ENCODE measurements at places on chromosomes 3 and 15. TPM values are rescaled to one million over a fixed set of nuclear protein-coding genes. Genes with fewer than 3 reads are reported as not detected.

GRCh38 chr3:115932807-115933206 is 309.5 kb downstream of the GAP43 start:
- no peak for DNase-seq

DNA sequence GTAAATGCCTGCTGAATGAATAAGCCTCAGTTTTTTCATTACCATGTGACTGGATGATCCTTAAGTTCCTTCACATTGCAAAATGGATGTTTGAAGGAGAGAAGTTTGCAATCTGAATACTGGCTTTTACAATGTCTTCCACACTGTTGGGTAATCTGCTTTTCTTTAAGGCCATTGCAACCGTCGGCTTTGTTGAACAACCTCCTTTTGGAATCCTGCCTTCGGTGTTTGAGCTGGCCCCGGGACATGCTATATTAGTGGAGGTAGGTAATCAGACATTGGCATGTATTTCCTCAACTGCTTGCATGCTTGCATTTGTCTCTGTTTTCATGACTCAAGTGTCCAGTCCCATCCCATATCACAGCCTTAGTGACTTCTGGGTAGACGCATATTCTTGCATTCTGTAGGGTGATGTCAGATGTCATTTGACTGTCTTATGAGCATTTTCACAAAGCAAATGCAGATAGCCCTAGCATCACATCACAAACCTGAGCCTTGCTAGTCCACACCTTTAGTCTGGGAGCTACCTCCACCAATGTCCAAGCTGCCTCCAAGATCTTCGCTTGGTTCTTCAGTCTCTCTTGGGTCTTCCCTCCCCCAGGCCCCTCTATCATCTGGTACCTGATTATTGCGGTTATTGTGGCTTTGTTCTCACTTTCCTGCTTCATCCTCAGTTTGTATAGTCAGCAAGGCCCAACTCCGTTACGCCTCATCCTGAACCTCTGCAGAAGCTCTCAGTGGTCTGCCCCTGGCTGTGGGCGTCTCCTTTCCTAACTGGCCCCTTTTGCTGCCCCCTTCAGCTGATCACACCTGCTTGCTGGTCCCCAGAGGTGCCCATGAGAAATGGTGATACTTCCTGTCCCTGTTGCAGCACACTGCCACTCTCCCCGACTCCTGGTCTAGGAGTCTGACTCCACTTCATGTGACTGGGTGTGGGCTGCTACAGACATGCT is 48.5 kb downstream of the ACAA1 start:
- DNase-seq, result no peak

- no peak for DNase-seq
Observed at GRCh38 chr15:39127925-39128617, 452.8 kb upstream of the THBS1 start.

GRCh38 chr3:126478581-126479310 is 3.1 kb upstream of the ZXDC start:
- DNase-seq, result no peak

GRCh38 chr3:126367316-126367805 is 10.2 kb upstream of the KLF15 start:
- DNase-seq, result no peak

DNA sequence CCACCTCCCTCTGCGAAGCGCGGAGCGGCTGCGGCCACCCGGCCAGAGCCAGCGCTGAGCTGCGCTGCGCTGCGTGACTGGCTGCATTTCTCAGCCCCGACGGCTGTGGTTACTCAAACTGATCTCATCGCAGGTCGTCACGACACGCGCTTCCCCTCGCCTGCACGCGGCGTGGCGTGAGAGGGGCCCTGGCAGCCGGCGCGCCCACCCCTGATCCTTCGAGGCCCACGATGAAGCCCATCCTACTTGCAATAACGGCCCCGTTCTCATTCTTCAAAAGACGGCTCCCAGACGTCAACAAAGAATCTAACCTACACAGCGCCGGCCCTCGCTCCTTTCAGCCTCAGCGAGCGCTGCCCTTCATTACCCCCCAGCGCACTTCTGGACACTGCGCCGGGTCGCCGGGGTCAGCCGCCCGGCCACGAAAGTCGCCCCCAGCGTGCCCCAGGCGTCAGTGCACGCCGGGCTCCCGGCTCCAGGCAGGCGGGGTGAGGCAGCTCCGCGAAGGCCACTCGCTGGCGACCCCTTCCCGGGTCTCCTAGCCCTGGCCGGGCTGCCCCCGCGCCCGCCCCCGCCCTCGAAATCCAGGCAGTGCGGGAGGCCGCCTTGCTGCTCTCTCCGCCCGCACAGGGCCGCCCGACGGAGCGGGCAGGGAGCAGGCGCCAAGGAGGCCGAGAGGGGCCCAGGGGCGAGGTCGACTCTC is 9.9 kb upstream of the LEKR1 start:
- DNase-seq, result peak; percentile 54

GRCh38 chr15:37888356-37888755 is 46.1 kb upstream of the TMCO5A start:
- no peak for DNase-seq

DNA sequence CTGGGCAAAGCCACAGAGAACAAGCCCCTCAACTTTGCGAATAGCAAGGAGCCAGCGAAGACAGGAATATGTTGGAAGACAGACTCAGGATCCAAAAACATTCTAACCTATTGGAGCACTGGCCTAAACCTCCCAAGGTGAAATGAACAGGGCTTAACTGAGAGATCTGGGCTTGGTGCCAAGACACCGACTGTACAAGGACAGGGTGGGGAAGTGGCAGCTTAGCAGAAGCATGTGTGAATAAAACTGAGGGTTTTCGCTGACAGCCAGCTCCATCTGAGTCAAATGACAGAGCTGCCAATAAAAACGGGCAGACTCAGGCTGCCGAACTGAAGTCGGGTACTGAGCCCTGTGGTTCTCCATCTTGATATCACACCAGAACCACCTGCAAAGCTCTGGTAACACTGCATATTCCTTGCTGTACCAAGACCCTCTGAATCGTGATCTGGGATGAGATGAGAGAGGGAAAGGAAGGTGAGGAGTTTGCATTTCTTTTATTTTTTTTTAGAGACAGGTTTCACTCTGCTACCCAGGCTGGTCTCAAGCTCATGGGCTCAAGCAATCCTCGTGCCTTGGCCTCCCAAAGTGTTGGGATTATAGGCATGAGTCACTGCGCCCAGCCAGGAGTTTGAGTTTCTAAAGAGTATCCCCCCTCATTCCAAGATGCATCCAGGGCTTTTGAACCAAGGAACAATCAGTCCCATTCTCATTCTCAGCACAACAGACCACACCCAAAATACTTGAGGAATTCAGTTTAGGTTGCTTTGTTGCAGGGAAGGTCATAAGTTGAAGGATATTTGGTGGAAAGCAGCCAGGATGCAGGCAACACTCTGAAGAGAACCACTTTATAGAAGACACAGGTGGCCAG is 6.0 kb upstream of the PLCB2 start:
- DNase-seq, result peak; percentile 63

Gene NT5DC2
- total RNA-seq, result 68.3 TPM

GRCh38 chr15:49715211-49715610 is 94.4 kb downstream of the DTWD1 start:
- DNase-seq, result no peak

DNA sequence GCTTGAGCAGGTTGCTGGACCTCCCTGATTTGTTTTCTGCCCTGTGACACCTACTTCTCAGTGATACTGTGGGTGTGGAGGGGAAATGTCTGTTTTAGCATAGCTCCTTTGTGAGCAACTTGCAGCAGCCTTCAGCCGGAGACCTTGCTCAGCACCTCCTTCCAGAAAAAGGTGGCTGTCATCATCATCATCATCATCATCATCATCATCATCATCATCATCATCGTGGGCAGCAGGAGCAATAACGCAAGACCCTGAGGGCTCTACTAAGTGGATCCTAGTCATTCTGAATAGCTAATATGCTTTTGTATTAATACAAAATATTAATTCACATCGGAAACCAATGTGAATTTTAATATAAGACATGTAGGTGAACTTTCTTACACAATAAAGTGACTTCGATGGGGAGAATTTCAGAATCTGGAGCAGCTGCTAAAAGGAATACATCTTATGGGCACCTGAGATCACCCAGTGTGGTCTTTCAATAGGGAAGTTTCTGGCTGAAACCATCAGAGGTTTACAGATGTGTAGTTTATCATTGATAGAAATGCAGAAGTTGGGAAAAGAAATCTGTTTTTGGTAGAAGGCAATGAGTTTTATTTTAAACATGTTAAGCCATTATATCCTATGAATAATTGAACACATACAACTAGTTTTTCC is 8.6 kb downstream of the GABRR3 start:
- DNase-seq, result no peak

Gene ARNT2
- 4.1 TPM for total RNA-seq

DNA sequence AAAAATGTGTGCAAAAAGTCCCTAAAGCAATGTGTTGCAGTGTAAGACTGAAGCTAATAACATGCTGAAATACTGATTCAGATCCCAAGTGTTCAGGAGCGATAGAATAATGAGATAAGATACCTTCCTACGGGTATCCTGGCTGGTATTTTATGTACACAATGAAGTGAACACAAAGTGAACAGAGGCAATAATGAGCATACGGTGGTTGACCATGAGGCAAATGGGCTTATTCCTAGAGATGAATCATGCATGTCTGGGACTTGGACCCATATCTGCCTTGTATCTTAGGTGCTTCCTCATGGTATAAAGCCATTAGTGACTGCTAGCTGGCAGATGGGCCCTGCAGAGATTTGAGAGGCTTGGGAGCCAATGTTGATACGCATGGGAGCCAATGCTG is 21.5 kb downstream of the PTPRG start:
- DNase-seq, result no peak

Gene CTXN2
- total RNA-seq, result not detected

Gene ACP3
- total RNA-seq, result 1.1 TPM

Gene CFAP161
- total RNA-seq, result 0.94 TPM

GRCh38 chr3:171801738-171802589 is 8.3 kb downstream of the PLD1 start:
- DNase-seq, result no peak

Gene UTS2B
- 0.42 TPM for total RNA-seq

Gene ZIC1
- not detected for total RNA-seq

- no peak for DNase-seq
Observed at GRCh38 chr15:101145362-101145761, 106.5 kb downstream of the CHSY1 start.

DNA sequence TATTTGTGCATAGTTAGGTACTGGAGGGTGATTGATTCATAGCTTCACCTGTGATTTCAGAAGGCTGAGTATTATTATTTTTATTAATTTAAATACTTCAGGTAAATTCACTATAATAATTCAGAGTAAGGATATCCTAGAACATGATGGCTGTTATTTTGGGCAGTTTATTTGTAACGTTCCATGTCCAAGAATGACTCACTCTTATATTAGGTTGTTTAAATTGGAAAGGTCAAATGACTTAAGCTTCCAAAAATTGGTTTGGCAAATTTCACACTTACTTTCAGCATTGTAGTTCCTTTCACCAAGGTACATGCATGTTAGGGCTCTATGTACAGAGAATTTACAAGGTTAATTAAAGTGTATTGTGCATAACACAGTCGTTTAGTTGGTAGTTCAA is 120.2 kb downstream of the EPHA3 start:
- DNase-seq, result no peak

DNA sequence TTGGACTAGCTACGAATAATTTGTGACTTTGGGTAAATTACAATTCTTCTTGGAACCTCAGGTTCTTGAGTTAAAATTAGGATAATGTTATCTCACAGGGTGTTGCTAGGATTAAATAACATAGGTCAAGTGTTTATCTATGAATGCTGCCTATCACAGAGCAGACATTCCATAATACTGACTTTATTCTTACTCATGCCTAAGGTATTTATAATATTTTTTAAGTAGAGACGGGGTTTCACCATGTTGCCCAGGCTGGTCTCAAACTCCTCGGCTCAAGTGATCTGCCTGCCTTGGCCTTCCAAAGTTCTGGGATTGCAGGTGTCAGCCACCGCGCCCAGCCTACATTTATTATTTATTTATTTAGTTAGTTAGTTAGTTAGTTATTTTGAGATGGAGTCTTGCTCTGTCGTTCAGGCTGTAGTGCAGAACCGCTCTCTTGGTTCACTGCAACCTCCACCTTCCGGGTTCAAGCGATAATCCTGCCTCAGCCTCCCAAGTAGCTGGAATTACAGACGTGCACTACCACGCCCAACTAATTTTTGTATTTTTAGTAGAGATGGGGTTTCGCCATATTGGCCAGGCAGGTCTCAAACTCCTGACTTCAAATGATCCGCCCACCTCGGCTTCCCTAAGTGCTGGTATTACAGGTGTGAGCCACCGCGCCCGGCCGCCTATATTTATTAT is 741 bp upstream of the ZNF106 start:
- no peak for DNase-seq

Gene SEMA7A
- 1.3 TPM for total RNA-seq

DNA sequence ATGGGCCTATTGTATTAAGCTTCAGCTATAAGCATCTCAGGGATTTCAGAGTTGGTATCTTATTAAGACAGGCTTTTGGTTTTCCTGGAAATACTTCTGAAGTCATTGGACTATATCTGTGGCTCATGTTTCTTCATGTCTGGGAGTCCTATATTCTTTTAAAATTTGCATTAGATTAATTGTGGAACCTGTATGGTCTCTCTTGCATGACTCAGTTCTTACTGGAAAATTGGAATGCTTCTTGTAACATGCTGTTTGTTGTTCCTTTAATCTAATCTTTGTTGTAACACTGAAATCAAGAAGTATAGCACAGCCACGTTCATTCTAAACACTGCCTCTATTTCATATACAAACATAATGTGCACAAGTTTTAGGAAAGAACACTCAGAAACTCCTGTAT is 208.1 kb downstream of the RBMS3 start:
- no peak for DNase-seq

- DNase-seq, result no peak
Observed at GRCh38 chr15:74216949-74217348, 14.4 kb upstream of the STRA6 start.

DNA sequence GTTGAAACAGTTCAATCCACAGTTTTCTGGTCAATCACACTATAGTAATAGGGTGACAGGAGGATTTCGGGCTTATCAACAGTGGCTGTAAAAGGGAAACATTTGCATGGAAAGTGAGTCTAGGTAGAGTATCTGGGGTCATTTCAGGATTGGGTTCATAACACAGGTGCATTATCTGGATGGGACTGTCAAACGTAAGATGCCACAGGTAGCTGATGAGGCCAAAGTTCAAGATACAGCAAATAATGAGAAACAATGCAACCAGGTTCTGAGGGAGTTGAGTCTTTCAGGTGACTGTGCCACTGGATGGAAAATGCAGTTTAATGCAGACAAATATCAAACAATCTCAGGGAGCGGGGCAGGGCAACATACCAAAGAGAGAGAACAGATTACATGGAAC is 62.2 kb downstream of the WDR76 start:
- no peak for DNase-seq

Gene EIF4E3
- 55.7 TPM for total RNA-seq

GRCh38 chr3:185330238-185330637 is 32.7 kb upstream of the MAP3K13 start:
- DNase-seq, result no peak

Gene LCMT2
- 4.4 TPM for total RNA-seq

Gene AADAC
- total RNA-seq, result 0.35 TPM

Gene TTLL13
- 0.20 TPM for total RNA-seq

DNA sequence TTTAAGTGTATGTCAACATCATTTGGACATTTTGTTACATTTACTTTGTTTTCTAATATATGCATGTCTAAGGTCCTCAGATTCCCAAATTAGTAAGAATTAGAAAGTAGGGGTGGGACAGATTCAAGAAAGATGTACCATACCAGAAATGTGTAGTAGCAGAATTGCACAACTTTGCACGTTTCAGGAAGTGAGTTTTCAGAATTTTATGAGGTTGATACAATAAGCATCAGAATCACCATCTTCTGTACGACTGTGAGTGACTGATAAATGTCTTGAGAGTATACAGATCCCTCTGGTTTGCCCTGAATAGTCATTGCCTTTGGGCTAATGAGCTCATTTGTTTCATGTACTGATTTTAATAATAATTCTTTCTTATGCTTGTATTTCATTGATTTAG is 9.3 kb downstream of the ARIH2 start:
- DNase-seq, result no peak

Measured in left ventricle myocardium superior (tissue), 1 donor.